ENCODE measurements at places on chromosomes 2 and 18.

DNA sequence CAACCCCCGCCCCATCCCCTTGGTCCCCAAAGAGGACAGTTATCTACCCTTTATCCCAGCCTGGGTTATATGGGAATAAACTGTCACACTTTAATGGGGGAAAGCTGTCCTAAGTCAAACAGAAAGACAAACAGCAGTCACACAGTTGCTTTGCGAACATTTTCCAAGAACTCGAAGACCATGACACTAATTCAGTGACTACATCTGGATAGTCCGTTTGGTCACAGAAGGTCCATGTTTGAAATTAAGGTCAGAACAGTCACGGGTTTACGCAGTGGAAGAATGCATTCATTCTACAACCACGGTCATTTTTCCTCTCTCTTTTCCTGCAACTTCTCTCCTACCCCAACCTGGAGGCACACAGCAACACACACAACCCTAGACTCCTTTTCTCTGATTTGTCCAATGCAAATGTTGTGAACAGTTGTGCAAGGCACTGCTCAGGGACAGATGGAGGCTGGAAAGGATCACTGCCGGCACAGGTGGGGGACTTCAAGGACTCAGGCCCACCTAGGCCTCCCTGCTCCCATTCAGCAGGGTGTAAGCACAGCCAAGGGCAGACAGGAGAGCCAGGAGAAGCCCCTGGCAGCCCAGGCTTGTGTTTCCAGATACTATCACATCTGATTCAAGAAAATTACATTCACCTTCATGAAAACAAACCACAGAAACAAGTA is 39.9 kb downstream of the ZNF516 start:
- DNase-seq: no peak

- no peak for DNase-seq
These were observed 87.2 kb downstream of the ESCO1 start for GRCh38 chr18:21513292-21513691.

DNA sequence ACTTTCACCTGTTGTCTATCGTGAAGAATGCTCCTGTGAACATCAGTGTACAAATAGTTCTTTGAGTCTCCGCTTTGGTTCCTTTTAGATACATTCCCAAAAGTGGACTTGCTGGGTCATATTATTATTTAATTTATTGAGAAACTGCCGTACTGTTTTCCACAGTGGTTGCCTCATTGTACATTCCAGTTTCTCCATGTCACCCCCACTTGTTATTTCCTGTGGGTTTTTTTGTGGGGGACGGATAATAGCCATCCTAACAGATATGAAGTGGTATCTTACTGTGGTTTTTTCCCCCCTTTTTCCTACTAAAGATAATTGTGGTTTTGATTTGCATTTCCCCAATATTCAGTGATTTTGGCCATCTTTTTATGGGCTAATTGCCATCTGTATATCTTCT is 53.8 kb downstream of the SMCHD1 start:
- no peak for DNase-seq

- DNase-seq: no peak
These were observed 74.9 kb upstream of the AGAP1 start for GRCh38 chr2:235418918-235419317.

DNA sequence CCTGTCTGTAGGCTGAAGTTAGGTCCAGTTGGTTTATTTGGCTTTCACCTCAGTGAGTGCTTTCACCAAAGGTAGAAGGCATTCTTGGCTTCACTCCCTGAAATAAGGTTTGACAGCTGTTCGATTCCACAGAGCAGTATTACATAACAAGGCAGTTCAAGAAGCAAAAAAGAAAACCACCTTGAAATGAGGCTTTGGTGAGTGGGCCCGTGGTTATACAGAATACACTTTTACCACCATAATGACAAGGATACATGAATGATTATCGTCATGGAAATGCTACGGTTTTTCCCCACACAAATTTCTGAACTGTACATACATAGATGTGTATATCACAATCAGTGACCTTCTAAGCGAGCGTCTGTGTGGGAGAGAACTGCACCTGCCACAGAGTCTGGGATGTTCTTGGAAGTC is 80.0 kb upstream of the CHRNA1 start:
- peak; percentile 24 for DNase-seq

DNA sequence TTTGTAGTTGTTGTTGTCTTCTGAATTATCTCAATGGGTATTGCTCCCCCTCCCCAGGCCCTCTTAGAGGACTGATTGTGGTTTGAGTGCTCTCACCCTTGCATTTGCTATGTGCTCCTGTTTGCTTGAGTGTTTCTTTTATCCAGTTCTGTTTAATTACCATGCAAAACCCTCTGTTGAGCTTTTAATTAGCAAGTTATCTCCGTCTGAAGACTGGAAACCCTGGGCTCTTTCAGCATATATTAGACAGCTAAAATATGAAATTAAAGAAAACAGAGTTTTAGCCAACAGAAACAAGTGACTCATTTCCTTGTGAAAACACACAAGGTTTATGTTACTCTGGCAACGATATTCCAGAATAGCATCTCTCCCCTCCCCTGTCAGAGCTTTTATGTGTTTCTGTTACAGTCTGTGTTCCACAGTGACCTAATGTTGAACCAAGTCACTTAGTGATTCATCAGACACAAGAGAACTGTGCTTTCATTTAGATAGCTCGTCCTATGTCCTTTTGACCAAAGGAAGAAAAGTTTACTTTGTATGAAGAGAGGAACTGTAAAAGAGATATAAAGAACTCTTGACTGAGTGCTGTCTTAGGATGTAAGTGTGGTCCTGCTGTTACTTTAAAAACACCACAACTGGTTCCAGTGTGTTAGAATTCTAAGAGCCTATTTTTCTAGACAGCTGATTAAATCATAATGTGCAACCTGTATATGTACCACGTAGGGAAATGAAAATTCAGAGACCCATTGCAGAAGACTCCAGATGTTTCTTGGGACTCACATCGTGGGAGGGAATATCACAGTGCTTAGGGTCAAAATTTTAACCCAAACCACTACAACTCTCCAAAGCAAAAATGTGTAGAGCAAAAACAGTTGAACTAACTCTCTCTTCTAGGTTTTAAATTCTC is 172.8 kb upstream of the RBMS1 start:
- peak; percentile 6 for DNase-seq

GRCh38 chr2:181836583-181836982 is 54.9 kb upstream of the ITPRID2 start:
- no peak for DNase-seq

GRCh38 chr2:184598316-184599053 is at the start of gene ZNF804A:
ZNF804A (plus strand) TSS chr2:184598529; CDS start chr2:184598960, 431 bp downstream.
- no peak for DNase-seq

DNA sequence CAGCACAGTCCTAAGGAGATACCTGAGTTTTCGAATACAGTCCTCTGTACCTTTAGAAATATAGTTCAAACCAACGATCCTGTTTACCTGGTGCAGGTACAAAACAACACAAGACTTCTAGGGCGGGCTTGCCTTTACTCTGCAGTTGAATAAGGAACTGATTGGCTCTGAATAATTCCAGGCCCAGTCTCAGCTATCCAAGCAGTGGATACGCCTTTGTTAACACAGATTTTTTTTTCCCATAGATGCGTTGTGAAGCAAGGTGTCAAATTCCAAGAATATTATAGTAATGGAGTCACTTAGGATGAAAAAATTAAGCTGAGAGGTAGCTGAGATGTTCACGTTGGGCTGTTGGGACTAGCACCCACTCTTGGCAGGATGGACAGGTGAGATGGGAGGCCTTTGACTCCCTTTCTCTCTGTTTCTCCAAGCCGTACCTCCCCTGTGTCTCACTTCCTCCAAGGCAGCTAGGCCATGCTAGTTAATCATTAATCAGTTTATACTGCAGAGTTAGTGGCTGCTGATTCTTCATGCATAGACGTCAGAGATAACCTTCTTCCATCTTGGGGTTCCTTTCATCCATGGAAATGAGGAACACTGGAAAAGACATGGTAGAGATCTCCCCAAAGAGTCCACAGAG is 380.8 kb upstream of the ACVR2A start:
- no peak for DNase-seq

GRCh38 chr2:121489284-121489683 is 41.4 kb upstream of the RNU4ATAC start:
- DNase-seq: no peak

DNA sequence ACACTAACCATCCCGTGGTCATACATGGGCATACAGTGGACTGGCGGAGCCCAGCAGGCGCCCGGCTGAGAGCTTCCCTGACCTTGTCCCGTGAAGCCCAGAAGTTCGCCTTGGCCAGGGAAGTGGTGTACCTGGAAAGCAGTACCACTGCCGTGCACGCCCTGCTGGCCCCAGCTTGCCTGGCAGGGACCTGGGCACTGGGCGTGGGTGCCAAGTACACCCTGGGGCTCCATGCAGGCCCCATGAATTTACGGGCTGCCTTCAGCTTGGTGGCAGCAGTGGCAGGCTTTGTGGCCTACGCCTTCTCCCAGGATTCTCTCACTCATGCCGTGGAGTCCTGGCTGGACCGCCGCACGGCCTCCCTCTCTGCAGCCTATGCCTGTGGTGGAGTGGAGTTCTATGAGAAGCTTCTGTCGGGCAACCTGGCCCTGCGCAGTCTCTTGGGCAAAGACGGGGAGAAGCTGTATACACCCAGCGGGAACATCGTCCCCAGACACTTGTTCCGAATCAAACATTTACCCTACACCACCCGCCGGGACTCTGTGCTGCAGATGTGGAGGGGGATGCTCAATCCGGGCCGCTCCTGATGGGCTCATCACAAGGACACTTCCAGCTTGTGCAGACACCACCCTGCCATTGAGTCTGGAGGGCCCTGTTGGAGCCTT is 2.3 kb downstream of the TMEM177 start:
- DNase-seq: no peak

DNA sequence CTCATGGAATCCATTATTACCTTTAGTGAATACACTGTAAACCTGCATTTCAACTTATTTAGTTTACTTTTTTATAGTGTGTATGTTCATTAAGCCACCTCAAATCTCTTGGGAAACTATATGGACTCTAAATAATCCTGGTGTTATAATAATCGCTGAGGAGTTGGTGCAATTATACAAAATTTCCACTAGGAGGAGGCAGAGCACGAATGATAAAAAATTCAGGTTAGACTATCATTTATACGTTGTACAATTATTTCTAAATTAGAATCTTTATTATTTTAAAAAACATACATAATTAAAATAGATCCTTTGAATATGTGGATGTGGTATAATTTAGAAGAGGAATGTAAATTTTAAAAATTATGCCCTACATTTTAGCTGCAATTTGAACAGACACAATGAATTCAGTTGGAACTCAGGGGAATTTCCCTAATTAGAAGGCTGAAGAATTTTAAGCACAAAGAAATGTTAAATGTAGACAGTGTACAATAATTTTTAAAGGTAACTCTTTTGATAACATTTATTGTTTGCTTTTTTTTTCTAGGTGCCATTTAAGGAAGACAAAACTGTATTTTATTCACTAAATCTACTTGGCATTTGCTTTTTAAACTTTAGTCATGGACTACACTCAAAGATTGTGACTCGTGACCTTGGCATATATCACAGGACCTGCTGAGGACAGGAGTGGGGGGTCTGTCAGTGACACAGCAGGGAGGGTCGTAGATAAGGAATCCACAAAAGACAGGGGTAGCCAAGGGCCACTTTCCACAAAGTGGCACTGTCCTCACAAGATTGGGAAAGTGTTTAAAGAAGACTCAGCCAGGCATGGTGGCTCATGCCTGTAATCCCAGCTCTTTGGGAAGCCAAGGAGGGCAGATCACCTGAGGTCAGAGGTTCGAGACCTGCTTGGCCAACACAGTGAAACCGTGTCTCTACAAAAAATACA is 45.5 kb downstream of the RAB12 start:
- peak; percentile 5 for DNase-seq

DNA sequence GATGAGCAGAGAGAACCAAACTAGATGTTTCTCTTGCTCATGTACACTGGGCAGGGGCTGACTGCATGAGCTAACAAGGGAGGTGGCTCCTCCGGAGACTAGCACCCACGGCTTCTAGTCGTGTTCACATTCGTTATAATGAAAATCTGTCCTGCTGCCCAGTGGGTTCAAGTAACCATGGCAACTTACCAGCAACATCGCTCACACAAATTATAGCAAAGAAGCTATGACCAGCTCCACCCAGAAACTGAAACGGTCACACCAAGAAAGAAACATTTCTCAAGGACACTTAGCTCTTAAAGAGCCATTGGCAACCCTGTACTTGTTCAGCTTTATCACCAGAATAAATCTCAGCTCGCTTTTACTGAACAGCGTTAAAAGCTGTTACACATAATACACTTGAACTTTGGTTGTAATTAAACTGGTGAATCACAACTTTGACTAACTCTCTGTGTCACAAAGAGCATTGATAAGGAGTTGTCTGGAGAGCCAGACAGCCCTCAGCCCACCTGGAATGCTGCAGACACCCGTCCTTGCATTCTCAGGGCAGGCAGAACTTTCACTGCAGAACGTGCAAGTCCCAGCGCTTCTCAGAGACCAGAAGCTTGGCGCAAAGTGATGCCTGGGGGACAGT is 141.2 kb downstream of the PID1 start:
- no peak for DNase-seq

DNA sequence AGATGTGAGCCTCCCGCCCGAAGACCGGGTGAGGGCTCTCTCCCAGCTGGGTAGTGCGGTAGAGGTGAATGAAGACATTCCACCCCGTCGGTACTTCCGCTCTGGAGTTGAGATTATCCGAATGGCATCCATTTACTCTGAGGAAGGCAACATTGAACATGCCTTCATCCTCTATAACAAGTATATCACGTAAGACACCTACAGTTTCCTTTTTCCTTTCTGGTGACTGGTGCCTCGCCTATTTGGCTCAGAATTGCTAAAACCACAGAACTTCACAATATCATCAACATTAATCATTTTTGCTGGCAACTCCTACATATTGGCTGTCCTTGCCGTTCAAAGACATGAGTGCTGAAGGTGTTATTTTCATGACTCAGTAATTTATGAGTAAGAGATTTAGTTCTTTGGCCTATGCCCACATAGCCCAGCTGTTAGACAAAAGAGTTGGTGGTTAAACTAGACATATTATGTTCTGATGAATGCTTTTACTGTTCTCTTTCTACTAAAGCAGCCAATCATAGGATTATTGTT is 2.2 kb downstream of the STAMBP start:
- DNase-seq: no peak

GRCh38 chr2:196241175-196241574 is 69.8 kb upstream of the STK17B start:
- DNase-seq: no peak

GRCh38 chr2:119407430-119408220 is 24.0 kb upstream of the TMEM37 start:
- DNase-seq: peak; percentile 2

GRCh38 chr18:9354256-9354655 is 19.7 kb downstream of the TWSG1 start:
- DNase-seq: no peak

DNA sequence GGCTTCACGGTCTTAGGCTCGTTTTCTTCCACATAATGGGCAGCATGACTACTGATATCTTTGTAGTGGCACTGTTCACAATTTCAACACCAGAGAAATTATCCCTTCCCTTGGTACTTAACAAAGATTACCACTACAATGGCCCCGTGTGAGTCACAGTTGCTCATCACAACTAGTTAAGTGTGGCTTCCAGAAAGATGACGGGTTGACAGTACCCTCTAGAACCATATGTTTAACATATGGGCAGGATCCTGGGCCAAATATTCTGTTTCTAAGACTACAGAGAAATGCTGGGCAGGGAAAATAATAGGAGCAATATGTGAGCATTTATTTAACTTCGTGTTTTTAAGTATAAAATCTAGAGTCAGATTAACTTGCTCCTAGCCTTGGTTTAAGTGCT is 780.1 kb upstream of the LINC00305 start:
- DNase-seq: no peak

- DNase-seq: no peak
These were observed 261.1 kb downstream of the PTGR3 start for GRCh38 chr18:74947875-74948274.

GRCh38 chr18:61334491-61334850 is 1.2 kb downstream of the CDH20 start:
- DNase-seq: no peak

GRCh38 chr2:214649440-214650205 is 159.9 kb downstream of the BARD1 start:
- no peak for DNase-seq
